Upper lobe of right lung (tissue), 1 donor: ENCODE measurements at places on chromosomes 1 and 21. TPM values are rescaled to one million over a fixed set of nuclear protein-coding genes. Genes with fewer than 3 reads are reported as not detected.

Gene S100A5
- total RNA-seq: not detected

DNA sequence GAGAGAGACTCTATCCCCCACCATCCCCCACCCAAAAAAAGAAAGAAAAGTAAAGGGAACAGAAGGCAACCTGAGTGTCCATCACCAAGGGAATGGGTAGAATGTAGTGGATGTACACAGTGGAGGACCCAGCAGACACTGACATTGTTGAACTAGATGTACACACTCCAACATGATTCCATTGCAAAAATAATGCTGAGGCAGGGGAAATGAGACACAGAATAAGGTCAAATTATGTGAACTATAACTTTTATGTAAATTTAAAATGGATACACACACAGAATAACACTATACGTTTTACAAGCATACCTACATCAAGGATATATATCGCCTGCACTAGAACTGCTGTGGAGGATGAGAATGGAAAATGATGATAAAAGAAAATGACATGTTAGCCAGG, 34.8 kb downstream of the PTAFR start:
- DNase-seq: no peak
- H3K27ac ChIP-seq: no peak overlapping the region
- no peaks in the 10 kb centered on the region for H3K36me3 ChIP-seq
- H3K27me3 ChIP-seq: no peaks in the 10 kb centered on the region

Gene RPE65
- not detected for total RNA-seq

- H3K36me3 ChIP-seq: no peaks in the 10 kb centered on the region
- H3K4me3 ChIP-seq: no peak overlapping the region
- no peak overlapping the region for H3K27ac ChIP-seq
- H3K27me3 ChIP-seq: peaks cover 97% of the 10 kb centered on the region
- DNase-seq: no peak
Observed at GRCh38 chr1:118982266-118982665, 5.9 kb downstream of the TBX15 start.

DNA sequence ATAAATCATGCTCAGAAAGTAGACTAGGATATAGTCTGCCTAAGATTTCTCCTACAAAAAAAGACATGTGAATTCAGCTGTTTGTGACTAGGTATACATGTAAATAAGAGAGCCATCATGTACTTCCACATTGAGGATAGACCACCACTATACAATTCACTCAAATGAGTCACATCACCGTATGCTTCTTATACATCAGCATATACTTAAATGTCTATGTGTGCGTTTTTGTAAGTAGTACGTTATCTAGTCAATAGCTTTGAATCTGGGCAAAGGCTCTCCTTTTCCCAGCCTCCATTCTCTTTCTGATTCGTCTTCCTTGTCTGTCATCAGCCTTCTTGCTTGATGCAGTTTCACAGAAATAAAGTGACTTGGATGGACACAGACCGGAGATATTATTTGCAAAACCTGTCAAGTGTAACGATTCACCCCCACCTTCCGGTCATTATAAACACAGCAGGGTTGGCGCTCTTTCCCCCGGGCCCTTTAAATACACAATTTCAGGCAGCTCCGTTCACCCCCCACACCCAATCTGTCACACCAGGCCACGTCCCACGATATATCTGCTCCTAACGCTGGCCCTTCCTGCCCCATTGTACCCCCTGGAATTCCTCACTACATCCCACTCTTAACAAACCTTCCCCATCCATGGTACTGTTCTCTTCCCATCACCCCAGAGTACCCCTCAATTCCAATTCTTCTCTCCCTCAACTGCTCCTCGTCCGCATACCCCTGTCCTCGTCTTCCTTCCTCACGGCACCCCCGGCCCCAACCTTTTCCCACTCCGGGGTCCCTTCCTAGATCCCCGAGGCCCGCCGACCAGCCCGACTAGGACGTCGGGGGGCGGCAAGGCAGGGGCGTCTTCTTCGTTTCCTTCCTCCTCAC, 636 bp downstream of the VAMP4 start:
- H3K27me3 ChIP-seq: no peaks in the 10 kb centered on the region
- no peak for DNase-seq
- H3K4me1 ChIP-seq: peaks cover 28% of the 10 kb centered on the region
- peaks cover 22% of the 10 kb centered on the region for H3K36me3 ChIP-seq

Gene OR2T2
- total RNA-seq: not detected

DNA sequence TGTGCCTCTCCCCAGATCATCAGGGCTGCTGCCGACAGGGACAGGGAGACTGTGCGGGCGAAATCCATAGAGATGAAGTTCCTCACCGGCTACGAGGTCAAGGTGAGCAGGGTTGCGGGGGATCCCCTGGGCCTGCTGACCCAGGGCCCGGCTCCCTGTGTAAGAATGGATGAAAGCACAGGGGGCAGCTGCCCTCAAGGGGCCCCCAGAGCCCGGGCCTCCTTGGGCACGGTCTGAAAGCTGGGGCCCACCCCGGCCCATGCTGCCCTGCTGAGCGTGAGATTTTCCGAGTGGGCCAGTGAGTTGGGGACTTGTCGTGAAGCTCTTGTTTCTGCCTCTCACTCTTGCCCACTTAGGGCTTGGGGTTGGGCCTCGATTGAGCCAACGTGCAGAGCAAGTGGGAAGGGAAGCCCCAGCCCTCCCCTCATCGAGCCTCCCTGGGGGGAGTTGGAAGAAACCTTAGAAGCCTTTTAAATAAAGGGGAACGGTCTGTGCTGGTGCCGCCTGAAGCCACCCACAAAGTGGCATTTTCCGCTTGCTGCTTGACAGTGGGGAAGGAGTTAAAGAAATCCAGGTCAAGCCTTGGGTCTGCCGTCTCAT, 45.2 kb downstream of the COQ8A start:
- no peaks in the 10 kb centered on the region for H3K27me3 ChIP-seq
- H3K36me3 ChIP-seq: peaks cover 43% of the 10 kb centered on the region
- H3K27ac ChIP-seq: no peak overlapping the region
- H3K4me3 ChIP-seq: no peak overlapping the region

DNA sequence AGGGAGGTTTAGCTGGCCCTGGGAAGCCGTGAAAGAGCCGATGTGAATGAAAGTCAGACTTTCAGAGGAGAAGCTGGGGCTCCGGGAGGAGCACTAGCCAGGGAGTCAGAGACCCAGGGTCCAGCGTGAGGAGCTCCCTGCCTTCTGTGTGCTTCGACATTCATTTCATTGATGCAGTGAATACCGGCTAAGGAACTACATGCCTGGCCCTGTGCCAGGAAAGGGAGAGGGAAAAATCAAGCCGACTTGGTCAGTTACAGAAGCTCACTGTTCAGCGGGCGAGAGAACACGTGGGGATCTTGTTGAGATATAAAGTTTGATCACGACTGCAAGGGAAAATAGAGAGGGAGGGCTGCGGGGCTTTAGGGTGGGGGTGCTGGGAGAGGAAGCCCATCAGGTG, 76.7 kb upstream of the RUNX3 start:
- no peak overlapping the region for H3K27ac ChIP-seq
- H3K27me3 ChIP-seq: peaks cover 8% of the 10 kb centered on the region
- H3K4me3 ChIP-seq: no peak overlapping the region

Gene PDZK1
- 0.67 TPM for total RNA-seq

DNA sequence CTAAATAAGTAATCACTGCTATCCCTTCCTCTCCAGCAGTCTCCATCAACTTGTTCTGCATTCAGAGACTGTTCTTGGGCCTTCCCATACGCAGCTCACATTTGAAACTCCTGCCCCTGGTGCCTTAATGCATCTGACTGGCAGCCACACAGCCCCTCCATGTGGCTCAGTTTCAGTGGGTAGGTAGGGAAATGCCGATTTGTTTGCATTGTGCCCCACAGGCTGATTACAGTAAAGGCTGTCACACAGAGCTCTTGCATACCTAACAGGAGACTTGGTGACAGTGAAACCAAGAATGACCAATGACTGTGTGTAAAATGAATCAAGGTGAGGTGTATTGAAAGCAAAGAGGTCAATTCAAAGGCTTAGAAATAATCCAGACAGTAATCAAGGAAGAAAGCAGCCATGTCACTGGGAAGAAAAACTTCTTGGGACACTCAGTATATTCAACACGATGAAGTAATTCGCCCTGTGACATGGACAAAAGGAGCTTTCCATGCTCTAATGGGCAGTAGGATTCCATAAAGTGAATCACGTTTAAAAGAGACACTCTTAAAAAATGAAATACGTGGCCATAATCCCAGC, 12.7 kb upstream of the B3GALNT2 start:
- no peaks in the 10 kb centered on the region for H3K36me3 ChIP-seq
- H3K4me1 ChIP-seq: no peaks in the 10 kb centered on the region
- no peaks in the 10 kb centered on the region for H3K27me3 ChIP-seq
- no peak overlapping the region for H3K27ac ChIP-seq
- H3K4me3 ChIP-seq: no peak overlapping the region
- DNase-seq: no peak

Gene GUCA2A
- total RNA-seq: not detected

DNA sequence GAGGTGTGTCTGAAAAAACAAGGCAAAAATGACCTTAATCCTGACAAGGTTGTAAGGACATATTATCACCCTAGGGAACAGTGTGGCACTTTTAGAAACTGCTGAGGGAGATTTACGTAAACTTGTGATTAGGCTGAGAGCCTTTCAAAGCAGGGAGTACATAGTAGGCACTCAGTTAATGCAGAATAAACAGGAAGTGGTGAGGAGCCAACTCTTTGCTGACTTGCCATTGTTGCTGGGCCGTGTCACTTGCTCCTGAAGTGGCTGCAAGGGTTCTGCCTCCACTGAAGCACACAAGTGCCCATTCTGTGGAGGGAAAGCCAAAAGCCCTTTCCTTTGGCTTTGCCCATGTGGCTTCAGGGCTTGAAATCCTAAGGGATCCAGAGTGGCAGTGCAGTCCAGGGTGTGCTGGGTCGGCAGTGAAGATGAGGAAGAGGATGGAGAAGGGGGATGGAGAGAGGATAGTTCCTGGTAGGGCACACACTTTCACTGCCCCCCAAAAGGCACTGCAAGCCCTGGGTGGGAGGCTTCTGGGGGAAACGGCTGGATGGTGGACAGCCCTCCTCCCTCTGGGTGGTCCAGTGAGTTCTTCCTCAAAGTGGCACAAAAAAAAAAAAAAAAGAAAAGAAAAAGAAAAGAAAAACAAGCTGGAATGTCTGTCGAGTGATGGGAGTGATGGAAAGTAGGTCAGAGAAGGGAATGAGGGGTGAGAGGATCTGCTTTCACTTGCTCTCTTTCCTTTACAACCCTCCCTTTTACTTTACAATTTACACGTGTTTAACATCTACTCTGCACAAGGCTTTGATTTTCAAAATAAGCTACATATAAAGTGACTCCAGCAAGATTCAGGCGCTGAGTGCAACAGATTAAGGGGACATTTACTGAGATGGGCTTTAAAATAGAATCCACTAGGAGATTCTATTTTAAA, 13.7 kb upstream of the RHEX start:
- no peaks in the 10 kb centered on the region for H3K36me3 ChIP-seq
- H3K27ac ChIP-seq: no peak overlapping the region
- no peak for DNase-seq
- H3K4me3 ChIP-seq: no peak overlapping the region
- H3K4me1 ChIP-seq: no peaks in the 10 kb centered on the region

Gene ADCY10
- 0.29 TPM for total RNA-seq

DNA sequence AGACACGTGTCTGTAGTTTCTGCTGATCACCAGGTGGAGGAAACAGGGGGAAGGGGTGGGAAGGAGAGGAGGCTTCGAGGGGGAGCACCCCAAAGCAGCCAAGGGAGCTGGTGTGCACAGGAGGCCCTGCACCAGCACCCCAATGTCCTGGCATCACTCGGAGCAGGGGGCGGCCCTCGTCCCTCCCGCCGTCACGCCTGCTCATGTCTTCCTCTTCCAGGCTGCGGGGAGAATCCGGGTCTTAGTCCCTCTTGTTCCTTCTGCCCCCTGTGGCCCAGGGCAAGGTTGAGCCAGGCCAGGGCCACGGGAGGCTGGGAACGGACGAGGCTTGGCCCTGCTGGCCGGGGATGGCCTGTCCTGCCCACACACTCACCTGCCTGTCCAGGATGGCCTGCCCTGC, 21.4 kb upstream of the ARHGEF16 start:
- no peak overlapping the region for H3K4me3 ChIP-seq
- no peak overlapping the region for H3K27ac ChIP-seq
- no peak for DNase-seq

DNA sequence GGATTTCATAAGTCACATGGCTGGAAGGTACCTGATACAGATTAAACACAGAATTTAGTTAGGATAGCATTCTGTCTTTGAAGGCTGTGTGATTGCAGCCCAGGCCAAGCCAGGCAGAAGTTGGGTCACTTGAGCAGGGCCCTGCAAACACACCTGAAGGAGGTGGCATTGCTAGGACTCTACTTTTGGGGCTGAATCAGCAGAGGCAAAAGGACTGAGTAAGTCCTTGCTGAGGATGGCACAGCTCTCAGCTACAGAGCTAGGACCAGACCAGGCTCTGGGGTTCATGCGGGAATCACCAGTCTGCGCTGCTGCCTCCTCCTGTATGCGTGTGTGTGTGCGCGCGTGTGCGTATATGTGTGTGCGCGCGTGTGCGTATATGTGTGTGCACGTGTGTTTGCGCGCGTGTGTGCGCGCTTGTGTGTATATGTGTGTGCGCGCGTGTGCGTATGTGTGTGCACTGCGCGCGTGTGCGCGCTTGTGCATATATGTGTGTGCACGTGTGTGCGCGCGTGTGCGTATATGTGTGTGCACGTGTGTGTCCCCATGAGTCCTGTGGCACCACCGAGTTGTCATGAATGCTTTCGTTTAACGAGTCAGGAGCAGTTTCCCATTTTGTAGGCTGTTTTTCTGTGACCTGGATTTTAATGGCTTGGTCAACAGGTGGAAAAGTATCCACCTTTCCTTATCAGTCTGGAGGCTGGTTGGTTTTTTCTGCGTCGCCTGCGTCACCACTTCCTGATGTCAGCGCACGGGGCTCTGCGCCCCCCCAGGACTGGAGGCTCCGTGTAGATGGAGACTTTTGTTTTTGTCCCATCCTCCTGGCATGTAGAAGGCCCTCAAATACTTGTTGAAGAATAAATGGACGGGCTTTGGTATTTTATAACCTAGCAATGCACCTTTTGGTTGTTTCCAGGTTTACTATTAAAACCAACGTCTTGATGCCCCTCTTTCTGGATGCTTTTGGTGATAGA, 34.7 kb downstream of the ADARB1 start:
- H3K27ac ChIP-seq: no peak overlapping the region
- H3K36me3 ChIP-seq: no peaks in the 10 kb centered on the region
- H3K4me3 ChIP-seq: no peak overlapping the region
- no peak for DNase-seq

Gene VCAM1
- 8.1 TPM for total RNA-seq

Gene RXFP4
- not detected for total RNA-seq

DNA sequence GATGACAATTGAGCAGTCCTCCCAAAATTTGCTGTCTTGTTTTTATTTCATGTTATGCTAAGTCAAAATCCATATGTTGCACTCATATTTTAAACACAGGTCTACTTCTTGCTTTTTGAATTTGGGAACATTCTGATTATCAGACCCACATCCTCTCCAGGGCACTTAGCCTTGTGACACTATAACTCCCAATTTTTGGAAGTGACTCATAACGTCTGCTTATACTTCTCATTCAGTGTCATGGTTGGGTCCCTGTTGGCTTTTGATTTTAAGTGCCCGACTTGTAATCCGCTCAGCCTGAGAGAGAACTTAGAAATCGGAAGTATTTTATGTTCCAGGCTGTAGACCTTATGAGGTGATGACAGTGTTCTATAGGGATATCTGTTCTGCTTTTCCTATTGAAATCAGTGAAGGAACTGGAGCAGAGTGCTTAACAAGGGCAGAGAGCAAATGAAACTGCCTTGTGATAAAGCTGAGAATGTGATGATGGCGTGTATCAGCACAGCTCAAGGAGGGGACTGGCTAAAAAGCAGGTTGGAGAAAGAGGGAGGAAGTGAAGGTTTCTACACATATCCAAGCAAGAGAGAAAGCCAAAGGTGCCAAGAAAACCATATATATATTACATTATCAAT, 136.0 kb downstream of the HLX start:
- DNase-seq: no peak
- no peaks in the 10 kb centered on the region for H3K36me3 ChIP-seq
- H3K27ac ChIP-seq: no peak overlapping the region
- H3K4me3 ChIP-seq: no peak overlapping the region

Gene FCRL6
- 3.2 TPM for total RNA-seq
